ENCODE measurements at places on chromosomes 12 and 14.

- DNase-seq: peak; percentile 33
These were observed 27.8 kb downstream of the TBX3 start for GRCh38 chr12:114655934-114656749.

DNA sequence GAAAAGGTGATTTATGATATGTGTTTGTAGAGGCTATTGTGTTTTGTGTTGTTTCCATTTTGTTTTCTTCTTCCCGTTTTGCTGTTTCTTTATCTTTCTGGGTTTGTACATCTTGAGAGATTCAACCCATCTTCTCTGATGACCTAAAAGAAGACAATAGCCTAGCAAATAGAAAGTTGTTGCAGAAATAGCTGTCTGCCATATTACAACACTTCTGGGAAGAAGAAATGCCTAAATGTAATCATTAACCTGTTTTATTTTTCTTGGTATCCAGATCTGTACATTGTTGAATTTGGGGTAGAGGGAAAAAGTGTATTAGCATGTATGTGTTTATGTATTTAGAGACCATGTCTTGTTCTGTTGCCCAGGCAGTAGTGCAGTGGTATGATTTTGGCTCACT, 50.3 kb downstream of the SPATS2 start:
- DNase-seq: no peak

DNA sequence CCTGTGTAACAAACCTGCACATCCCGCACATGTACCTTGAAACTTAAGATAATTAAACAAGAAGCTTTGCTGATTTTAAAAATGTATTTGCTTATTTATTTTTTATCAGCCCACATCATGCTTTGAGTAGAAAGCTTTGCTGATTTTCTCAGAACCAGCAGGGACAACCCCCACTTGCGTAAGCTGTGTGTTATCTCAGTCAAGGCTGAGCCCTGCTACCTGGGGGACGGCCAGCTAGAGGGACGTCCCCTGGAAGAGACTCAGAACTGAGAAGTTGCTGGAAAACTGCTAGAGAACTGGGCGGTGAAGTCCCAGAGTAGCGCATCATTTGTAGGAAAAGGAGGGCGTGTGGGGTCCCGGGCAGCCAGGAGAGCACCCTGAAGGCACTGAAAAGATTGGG, 4.1 kb upstream of the PLEK2 start:
- DNase-seq: peak; percentile 33

GRCh38 chr14:58200846-58201245, 897 bp downstream of the ACTR10 start:
- no peak for DNase-seq
